Stimulated activated CD4-positive, alpha-beta T cell treated with anti-CD3 and anti-CD28 coated beads, Interleukin-4, amount 100 ng/mL, for 24 hours (primary cell): ENCODE measurements at places on chromosomes 16 and 17.

DNA sequence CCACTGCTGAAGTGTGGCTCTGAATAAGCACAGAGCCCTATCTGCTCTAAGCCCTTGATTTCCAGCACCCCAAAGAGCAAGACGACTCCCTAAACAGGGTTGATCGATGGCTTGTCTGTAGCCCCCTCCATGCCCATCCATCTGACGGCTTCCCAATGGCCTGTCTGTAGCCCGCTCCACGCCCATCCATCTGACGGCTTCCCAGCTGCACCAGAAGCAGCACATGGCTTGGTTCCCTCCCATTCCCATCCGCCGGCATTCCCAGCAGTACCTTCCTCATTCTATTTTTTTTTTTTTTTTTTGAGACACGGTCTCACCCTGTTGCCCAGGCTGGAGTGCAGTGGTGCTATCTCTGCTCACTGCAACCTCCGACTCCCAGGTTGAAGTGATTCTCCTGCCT lies 64.5 kb downstream of the RBFOX3 start:
- DNase-seq: no peak

DNA sequence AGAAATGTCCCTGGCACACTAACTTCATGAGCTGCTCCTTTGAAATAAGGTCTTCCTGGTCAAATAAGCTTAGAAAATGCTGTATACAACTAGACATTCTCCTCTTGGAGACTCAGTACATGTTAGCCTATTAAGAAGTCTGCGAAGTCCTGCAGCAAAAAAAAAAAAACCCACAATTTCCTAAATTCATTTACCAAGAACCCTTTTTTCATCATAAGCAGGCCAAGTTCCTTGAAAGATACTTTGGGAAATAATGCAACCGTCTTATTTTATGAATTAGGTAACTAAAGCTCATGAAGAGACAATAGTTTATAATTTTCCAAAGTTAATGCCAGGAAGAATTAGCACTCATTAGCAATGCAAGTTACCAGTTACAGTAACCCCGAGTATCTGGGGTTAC lies 49.0 kb upstream of the HAS3 start:
- no peak for DNase-seq

GRCh38 chr17:19654896-19655295 lies 6.3 kb downstream of the ALDH3A2 start:
- DNase-seq: no peak

DNA sequence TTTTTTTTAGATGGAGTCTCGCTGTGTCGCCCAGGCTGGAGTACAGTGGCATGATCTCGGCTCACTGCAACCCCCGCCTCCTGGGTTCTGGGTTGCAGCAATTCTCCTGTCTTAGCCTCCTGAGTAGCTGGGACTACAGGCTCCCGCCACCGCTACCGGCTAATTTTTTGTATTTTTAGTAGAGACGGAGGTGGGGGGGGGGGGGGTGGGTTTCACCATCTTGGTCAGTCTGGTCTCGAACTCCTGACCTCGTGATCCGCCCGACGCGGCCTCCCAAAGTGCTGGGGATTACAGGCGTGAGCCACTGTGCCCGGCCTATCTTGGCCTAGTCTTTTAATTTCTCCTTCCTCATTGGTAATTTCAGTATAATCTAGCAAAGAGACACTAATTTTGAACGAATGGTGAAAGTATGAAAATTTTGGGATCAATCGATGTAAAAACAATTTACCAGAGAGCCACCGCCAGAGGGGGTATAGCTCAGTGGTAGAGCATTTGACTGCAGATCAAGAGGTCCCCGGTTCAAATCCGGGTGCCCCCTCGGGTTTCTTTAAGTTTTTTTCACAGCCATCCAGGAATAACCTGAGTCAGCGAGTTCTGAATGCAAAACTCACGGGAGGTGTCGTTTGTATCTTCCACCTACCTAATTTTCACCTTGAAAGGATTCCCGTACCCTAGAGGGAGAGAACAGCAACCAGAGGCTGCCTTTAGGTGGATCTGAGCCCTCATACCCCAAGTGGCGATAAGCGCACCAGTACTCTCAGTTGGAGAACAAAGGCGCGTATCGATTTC lies 2.5 kb upstream of the LASP1 start:
- DNase-seq: peak; percentile 69

GRCh38 chr16:30494709-30495108 lies 22.2 kb downstream of the ITGAL start:
- no peak for DNase-seq

DNA sequence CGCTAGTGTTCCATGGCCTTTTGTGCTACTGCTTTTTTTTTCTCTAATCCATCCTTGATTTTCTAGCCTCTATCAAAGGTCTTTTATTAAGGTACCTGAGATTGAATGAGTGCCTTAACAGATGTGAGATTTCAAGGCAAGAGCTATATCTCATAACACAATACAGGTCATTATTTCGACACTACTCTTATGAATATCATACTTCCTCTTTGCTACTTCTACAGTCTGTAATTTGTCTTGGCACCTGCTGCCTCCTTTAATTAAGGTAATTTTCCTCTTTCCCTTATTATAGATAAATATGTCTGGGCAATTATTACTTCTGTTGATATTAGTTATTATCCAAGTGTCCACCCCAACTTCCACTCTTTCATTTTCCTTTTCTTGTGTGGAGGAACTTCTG lies 5.3 kb downstream of the KRT28 start:
- DNase-seq: no peak
